Natural killer cell (primary cell): ENCODE measurements at places on chromosomes 5 and 9. TPM values are rescaled to one million over a fixed set of nuclear protein-coding genes. Genes with fewer than 3 reads are reported as not detected.

DNA sequence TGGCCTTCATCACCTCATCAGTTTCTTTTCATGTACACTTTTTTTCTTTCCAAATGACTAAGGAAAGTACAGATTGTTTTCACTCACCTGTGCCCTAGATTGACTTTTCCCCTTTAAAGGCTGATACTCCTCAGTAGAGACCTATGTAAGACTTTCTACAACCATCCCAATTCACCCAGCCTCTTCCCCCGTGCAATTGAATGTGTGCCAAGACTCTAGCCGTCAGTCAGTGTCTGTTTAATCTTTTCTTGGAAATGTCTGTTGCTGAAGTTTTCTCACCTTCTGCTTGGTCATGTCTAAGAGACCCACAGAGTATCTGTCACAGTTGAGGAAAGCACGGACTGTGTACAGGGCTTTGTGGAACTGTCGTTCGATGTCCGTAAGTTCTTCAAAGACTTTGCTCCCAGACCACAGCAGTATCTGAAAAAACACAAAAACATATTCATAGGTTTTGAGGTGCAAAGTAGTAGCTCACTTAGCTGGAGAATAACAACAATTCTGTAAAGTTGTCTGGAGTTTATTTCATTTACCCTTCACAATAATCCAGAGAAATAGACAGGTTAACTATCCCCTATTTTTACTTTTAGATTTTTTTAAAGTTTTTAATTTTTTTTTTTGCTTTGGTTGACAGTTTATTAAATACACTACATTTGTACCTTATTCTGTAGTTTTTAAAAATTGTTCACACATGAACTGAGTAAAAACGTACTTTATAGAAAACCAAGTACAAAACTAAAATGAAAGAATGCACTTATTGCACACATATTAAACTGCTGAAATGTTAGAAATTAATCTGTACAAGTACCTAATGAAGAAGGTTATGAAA is 13.6 kb downstream of the PDE6A start:
- no peaks in the 10 kb centered on the region for H3K36me3 ChIP-seq
- no peaks in the 10 kb centered on the region for H3K4me1 ChIP-seq
- no peak overlapping the region for H3K4me3 ChIP-seq

Gene LCN9
- total RNA-seq, result not detected

Gene BAAT
- total RNA-seq, result not detected

Gene HEMGN
- 0.47 TPM for total RNA-seq

Gene CDH9
- not detected for total RNA-seq

GRCh38 chr5:140658870-140659269 is 5.8 kb upstream of the WDR55 start:
- no peak overlapping the region for H3K4me3 ChIP-seq
- H3K27me3 ChIP-seq, result no peaks in the 10 kb centered on the region
- H3K27ac ChIP-seq, result no peak overlapping the region
- no peak for DNase-seq
- H3K4me1 ChIP-seq, result peaks cover 4% of the 10 kb centered on the region

Gene PRSS3
- total RNA-seq, result 3.4 TPM

- no peak overlapping the region for H3K4me3 ChIP-seq
- no peaks in the 10 kb centered on the region for H3K4me1 ChIP-seq
- no peaks in the 10 kb centered on the region for H3K27me3 ChIP-seq
- DNase-seq, result no peak
- no peaks in the 10 kb centered on the region for H3K36me3 ChIP-seq
Measured at GRCh38 chr5:91189480-91190313, 193.4 kb downstream of the ARRDC3 start.

- no peak overlapping the region for H3K4me3 ChIP-seq
- no peaks in the 10 kb centered on the region for H3K27me3 ChIP-seq
- H3K36me3 ChIP-seq, result peaks cover 60% of the 10 kb centered on the region
- peaks cover 3% of the 10 kb centered on the region for H3K4me1 ChIP-seq
- DNase-seq, result no peak
Measured at GRCh38 chr9:36214571-36214970, 23.9 kb downstream of the CLTA start.

GRCh38 chr5:172281346-172281745 is 2.2 kb downstream of the UBTD2 start:
- H3K4me1 ChIP-seq, result peaks cover 11% of the 10 kb centered on the region
- H3K4me3 ChIP-seq, result no peak overlapping the region
- no peak for DNase-seq
- H3K36me3 ChIP-seq, result no peaks in the 10 kb centered on the region

DNA sequence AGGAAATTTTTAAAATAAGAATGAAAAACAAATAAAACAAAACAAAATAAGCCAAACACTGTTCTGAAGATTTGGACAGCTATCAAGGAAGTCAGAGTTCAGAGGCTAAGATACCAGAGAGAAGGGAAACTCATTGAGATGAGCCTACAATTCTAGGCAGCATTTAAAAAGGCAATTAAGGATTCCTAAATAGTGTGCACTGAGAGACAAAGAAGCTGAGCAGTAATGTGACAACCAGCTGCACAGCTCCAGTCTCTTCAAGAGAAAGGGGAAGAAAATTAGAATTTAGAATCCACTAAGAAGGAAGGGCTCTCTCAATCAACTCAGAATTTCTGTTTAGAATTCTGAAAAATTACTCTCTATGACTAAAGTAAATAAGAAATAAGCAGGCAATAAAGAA is 246.7 kb upstream of the COX7C start:
- no peak overlapping the region for H3K4me3 ChIP-seq
- no peak for DNase-seq
- no peaks in the 10 kb centered on the region for H3K27me3 ChIP-seq
- H3K36me3 ChIP-seq, result no peaks in the 10 kb centered on the region

GRCh38 chr5:55030676-55031369 is 6.8 kb downstream of the GZMK start:
- peaks cover 19% of the 10 kb centered on the region for H3K36me3 ChIP-seq
- no peaks in the 10 kb centered on the region for H3K27me3 ChIP-seq
- H3K4me3 ChIP-seq, result no peak overlapping the region
- H3K4me1 ChIP-seq, result peaks cover 19% of the 10 kb centered on the region
- no peak overlapping the region for H3K27ac ChIP-seq
- no peak for DNase-seq

GRCh38 chr5:123083298-123083697 is 5.7 kb upstream of the PRDM6 start:
- H3K4me3 ChIP-seq, result no peak overlapping the region
- no peak for DNase-seq
- H3K27ac ChIP-seq, result no peak overlapping the region

Gene INSL4
- not detected for total RNA-seq

Gene CANX
- 260 TPM for total RNA-seq

Gene PRDM9
- not detected for total RNA-seq

GRCh38 chr5:14156650-14157492 is 13.7 kb downstream of the TRIO start:
- H3K4me3 ChIP-seq, result no peak overlapping the region
- no peaks in the 10 kb centered on the region for H3K36me3 ChIP-seq
- peak overlapping the region; percentile 46 for H3K27ac ChIP-seq
- no peaks in the 10 kb centered on the region for H3K27me3 ChIP-seq
- H3K4me1 ChIP-seq, result peaks cover 10% of the 10 kb centered on the region
- no peak for DNase-seq

Gene GRIA1
- total RNA-seq, result not detected

- no peaks in the 10 kb centered on the region for H3K4me1 ChIP-seq
- H3K27me3 ChIP-seq, result no peaks in the 10 kb centered on the region
- H3K36me3 ChIP-seq, result no peaks in the 10 kb centered on the region
- no peak for DNase-seq
Measured at GRCh38 chr9:98491828-98492227, 216.9 kb downstream of the GABBR2 start.

GRCh38 chr5:32589942-32590869 is 4.8 kb downstream of the SUB1 start:
- H3K4me1 ChIP-seq, result peaks cover 8% of the 10 kb centered on the region
- H3K4me3 ChIP-seq, result no peak overlapping the region
- DNase-seq, result peak; percentile 85
- H3K27ac ChIP-seq, result no peak overlapping the region
- H3K36me3 ChIP-seq, result peaks cover 51% of the 10 kb centered on the region
- H3K27me3 ChIP-seq, result no peaks in the 10 kb centered on the region

DNA sequence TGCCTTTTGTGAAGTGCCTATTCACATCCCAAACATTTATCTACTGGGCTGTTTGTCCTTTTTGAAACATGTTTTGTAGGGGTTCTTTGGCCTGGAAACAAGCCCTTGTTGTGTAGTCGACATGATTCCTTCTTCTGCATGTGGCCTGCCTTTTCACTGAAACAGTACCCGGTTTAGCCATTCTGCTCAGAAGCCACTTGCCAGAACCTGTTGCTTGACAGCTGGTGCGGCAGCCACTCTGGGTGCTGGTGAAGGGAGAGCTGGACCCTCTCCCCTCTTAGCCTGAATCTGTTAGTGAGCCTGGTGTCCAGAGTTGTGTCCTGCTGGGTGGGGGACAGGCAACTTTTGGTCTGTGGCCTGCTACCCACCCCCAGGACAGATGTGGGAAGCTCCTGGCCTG is 128.8 kb upstream of the CACNA1B start:
- no peaks in the 10 kb centered on the region for H3K27me3 ChIP-seq
- no peak overlapping the region for H3K27ac ChIP-seq
- peaks cover 47% of the 10 kb centered on the region for H3K36me3 ChIP-seq
- peaks cover 11% of the 10 kb centered on the region for H3K4me1 ChIP-seq

DNA sequence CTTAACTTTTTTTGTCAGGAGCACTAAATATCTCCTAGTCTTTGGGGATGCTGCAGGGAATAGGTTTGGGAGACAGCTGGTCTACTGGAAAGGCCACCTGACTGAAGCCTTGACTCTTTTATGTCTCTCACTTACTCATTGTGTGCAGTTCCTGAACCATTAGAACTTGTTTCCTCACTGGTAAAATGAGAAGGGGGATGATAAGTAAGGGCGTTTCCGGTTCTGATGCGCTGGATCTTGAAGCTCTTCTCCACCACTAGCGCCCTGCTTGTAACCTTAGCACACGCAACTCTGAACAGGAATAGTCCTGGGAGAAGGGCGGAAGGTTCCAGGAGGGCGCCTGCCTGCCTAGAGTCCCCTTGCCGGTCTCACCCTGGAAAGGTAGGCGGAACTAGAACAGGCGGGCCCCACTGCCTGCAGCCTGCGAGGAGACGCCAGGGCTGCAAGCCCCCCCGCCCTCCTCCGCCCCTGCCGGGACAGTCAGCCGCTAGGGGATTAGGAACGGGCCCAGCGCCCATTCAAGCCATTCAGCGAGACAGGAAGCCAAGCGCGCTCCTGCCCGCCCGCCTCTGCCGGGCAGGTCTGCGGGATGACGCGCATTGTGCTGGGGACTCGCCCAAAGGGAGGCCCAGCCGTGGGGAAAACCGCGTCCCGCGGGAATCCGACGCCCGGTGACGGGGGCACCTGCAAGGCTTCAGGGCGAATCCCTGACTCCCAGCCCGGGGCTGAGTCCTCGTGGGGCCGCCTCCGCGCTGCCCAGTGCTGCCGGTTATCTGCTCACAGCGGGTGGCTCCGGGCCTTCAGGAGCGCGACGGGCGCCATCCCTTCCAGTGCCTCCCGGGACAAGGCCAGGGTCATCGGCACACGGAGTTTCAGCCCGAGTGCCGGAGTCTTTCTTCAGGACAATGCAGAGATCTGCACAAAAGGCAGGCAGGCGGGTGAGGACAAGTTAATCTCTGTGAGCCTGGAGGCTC is 44.0 kb upstream of the XPA start:
- no peaks in the 10 kb centered on the region for H3K36me3 ChIP-seq
- peak; percentile 43 for DNase-seq
- H3K4me1 ChIP-seq, result peaks cover 8% of the 10 kb centered on the region
- no peak overlapping the region for H3K27ac ChIP-seq

Gene EPB41L4A
- total RNA-seq, result 30.4 TPM

DNA sequence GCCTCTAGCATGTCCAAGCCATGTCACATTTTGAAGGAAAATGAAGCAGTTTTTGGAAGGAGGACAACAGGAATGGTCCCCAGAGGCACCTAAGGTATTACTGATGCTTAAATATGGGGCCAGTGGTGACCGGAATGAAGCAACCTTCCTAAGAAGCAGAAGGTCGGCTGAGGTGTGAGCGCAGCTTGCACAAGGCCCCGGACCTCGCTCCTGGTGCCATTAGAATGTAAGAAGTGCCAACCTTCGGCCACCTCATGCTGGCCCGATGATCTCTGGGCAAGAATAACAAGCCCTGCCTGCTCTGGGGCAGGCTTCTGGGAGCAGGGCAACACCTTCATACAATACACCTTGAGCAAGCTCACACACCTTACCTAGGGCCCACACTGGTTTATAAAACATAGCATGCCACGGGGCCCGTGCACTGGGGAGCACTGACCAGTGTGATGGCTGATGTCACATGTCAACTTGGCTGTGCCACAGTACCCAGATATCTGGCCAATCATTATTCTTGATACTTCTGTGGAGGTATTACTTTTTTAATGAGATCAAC is 21.9 kb downstream of the SEMA4D start:
- no peak for DNase-seq
- no peak overlapping the region for H3K27ac ChIP-seq
- H3K36me3 ChIP-seq, result peaks cover 23% of the 10 kb centered on the region

Gene GPR151
- total RNA-seq, result not detected

DNA sequence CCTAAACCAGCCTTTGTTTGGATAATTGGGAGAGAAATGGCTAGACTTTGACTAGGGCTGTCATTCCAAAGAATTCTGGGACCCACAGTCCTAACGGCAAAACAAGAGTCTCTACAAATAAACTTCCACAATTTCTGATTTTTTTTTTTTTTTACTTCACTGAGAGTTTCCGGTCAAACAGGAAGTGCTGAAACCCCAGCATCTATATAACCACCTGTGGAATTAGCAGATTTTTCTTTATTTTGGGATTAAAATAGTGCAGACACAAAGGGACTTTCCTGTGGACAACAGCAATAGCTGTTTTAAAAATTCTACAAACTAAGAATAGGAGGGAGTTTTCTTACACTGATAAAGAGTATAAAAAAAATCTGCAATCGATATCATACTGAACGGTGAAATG is 157.4 kb downstream of the ARSB start:
- no peak for DNase-seq
- no peaks in the 10 kb centered on the region for H3K27me3 ChIP-seq
- no peaks in the 10 kb centered on the region for H3K4me1 ChIP-seq
- no peaks in the 10 kb centered on the region for H3K36me3 ChIP-seq
- no peak overlapping the region for H3K4me3 ChIP-seq
- no peak overlapping the region for H3K27ac ChIP-seq

Gene NR5A1
- not detected for total RNA-seq

- H3K4me1 ChIP-seq, result no peaks in the 10 kb centered on the region
- no peaks in the 10 kb centered on the region for H3K36me3 ChIP-seq
- no peaks in the 10 kb centered on the region for H3K27me3 ChIP-seq
- no peak for DNase-seq
Measured at GRCh38 chr9:3840311-3840710, 314.5 kb upstream of the RFX3 start.

DNA sequence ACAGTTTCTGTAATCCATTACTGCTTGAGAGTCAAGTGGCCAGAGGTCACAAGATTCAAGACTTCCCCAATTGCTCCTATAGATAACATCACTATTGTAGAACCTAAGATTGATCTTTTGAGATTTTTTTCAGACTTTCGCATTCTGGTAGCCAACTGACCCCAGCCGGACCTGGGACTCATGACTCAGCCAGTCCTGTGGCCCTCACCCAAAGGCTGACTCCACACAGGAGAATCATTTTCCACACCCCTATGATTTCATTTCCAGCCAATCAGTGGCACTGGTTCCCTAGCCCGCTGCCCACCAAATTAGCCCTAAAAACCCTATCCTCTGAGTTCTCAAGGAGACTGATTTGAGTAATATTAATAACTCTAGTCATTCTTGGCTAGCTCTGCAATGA is 36.2 kb downstream of the TARS1 start:
- H3K4me1 ChIP-seq, result no peaks in the 10 kb centered on the region
- no peaks in the 10 kb centered on the region for H3K27me3 ChIP-seq
- no peak overlapping the region for H3K4me3 ChIP-seq
- DNase-seq, result no peak
- no peak overlapping the region for H3K27ac ChIP-seq

GRCh38 chr9:89634995-89635742 is 30.4 kb downstream of the GADD45G start:
- no peak overlapping the region for H3K4me3 ChIP-seq
- H3K4me1 ChIP-seq, result peaks cover under 1% of the 10 kb centered on the region
- no peak for DNase-seq
- H3K36me3 ChIP-seq, result no peaks in the 10 kb centered on the region

Gene SUSD3
- 1.8 TPM for total RNA-seq
